T-helper 17 cell (primary cell): ENCODE measurements at places on chromosomes 4 and X.
A peak's percentile ranks its signal among the peaks of the same experiment; 100 is the strongest.

DNA sequence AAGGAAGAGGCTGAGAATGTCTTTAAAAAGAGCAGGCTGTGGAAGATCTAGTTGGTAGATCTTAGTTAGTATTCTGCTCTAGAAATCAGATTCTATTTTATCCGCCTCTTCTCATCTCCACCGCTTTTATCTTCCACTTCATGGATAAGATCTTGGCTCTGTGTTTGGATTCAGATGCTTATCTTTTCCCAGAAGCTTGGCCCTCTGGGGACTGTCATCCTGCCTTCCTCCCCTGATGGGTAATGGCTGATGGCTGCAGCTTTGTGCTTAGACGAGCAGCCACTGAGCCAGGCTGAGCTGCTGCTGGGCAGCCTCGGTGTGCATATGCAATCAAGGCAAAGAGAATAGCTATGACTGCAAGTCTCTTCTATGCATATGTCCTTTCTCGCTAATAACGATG is 23.5 kb downstream of the TRIML1 start:
- no peak for DNase-seq

DNA sequence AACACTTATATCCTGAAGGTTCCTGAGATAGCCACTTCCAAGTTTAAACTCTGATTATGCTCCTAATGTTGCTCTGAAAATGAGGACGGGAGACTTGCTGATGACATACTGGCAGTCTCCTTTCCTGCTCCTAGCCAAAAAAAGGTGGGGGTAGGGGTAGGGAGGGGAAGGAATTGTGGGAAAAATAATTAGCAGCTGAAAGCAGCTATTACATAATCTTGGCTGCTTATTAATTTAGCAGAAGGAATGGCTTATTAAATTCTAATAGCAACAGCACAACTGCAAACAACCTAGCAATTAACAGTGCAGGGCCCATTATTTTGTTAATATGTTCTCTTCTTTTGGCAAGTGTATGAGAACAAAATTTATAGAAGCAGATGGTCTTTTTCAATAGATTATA is 2.0 kb upstream of the AP1S2 start:
- DNase-seq, result no peak

DNA sequence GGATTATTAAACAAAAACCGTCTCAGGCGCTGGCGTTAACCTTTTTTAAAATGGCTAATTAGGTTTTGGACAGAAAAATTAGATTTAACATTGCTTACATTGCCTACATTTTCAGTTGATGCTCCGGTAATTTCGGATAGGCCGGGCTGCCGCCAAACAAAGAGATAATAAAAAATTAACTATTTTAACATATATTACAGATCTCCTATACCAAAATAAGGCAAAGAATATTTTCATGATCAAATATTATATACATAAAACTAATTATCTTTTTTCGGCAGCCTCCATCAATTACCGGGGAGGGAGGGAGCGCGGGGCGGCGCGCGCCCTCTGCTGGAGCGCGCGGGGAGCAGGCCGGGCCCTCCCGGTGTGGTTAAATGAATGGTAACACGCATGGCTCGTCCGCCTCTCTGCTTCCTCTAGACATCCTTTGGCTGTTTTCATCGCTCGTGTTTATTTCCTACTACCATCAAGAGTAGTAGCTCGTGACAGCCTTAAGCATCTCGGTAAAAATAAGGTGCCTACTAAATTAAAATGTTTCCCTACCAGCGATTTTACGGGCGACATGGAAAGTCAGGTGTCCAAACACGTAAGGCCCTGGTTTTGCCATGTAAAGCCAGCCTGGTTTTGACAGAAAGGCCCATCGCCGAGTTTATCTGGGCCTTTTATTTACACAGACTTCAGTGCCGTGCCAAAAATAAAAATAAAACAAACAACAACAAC is 52.4 kb upstream of the TMEM33 start:
- DNase-seq, result peak; percentile 45

DNA sequence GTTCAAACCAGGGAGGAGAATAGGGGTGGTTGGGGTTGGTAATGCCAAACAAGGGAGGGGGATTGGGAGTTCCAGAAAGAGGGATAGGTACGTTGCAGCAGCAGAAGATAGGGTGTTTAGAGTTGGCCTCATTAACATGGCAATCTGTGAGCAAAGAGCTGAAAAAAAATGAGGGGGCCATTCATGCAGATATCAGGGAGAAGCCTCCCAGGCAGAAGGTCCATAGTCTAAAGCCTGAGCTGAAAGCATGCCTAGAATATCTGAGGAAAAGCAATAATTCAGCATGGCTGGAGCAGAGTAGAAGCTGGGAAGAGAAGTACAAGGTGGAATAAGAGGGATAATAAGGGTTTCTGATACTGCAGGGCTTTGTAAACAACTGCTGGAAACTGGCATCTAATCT is 550.9 kb upstream of the LCORL start:
- DNase-seq, result no peak

- DNase-seq, result no peak
These were observed 106.8 kb downstream of the COL25A1 start for GRCh38 chr4:109195646-109196045.
